ENCODE measurements at places on chromosomes 2 and 18.

GRCh38 chr2:173231465-173231864 is 123.2 kb upstream of the CDCA7 start:
- DNase-seq: no peak

GRCh38 chr2:54909001-54909400 is 141.2 kb downstream of the RTN4 start:
- DNase-seq: no peak

- DNase-seq: no peak
Measured at GRCh38 chr2:215277944-215278343, 33.9 kb upstream of the ATIC start.

DNA sequence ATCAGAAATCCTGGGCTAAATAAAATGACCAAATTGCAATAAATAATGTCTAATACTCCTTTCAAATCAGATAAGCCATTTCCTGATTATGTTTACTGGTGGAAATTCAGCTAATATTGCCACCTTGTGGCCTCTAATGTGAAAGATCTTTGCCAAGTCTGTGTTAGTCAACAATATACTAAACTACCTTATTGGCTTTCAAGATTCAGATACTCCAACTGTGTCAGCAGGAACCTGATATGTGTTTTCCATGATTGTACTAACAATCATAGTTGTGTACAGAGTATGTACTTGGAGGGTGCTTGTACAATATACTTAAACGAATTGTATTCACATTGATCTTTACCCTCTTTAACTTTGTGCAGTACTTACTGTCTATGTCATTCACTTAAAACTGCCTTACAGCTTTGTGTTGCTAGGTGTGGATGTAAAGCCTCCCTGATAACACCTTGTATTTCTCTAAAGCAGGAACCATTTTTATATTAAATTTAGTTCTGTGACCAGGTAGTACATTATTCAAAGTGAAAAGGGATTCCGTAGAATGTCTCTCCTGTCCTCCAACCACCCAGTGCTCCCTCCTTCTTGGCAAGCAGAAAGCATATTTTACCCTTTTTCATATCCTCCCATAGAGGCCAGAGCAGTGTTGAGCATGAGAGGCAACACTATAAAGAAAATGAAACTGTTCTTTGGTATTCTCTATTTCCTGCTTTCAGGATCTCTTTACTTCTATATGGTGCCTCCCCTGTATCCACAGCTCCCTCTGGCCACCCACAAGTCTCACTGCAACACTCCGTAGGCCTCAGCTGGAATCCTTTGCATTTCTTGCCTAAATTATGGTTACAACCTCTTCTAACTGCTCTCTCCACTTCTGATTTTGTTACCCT is 75.2 kb upstream of the C2orf15 start:
- DNase-seq: no peak

DNA sequence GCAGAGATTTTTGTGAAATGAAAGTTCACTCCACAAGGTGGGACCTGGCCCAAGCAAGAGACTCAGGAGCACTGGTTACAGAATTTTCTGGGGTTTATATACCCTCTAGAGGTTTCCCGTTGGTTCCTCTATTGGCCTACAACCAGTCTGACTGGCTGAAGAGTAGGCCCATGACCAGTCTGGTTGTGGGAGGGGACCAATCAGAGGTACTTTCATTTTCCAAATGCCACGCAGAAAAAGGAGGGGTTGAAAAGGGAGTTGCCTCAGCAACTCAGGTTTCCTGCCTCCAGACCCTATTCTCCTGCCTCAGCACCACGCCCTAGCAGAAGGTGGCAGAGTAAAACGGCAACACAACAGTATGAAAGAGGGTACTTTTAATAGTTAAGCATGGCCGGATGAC is 98.4 kb downstream of the COLEC12 start:
- no peak for DNase-seq

- DNase-seq: no peak
Measured at GRCh38 chr2:236942554-236942953, 143.1 kb upstream of the COPS8 start.

GRCh38 chr18:51398104-51398503 is 200.6 kb upstream of the MEX3C start:
- no peak for DNase-seq

DNA sequence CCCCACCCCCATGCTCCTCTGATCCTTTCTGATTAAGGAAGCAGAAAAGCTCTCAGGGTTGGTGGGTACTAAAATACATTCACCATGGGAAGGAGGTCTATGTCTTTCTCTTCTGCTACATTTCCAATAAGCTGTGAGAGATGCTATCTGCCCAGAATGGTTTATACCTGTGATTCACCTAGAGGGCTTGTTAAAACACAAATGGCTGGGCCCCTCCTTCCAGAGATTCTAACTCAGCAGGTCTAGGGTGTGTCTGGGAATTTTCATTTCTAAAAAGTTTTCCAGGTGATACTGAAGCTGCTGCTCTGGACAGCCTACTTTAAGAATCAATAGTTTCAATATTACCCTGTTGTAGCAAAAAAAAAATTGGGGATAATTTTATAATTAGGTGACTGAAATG is 772.2 kb upstream of the ZEB2 start:
- no peak for DNase-seq

DNA sequence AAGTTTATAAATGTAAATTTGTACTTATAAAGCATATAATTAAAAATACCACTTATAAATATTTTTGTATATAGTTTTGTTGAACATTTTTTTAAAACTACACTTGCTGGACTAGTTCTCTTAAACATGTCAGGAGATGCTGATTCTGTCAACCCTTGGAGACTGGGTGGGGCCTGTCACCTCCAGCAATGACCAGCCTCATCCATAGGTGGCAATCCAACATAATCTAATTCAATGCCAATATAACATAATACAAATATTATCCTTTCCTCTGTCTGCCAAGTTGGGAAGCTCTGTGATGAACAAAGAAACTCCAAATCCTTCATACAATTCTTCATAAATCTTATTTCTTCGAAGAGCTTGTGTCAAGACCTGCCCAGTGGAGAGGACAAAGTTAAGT is 140.4 kb downstream of the RBMS1 start:
- DNase-seq: no peak

GRCh38 chr2:120654381-120655134 is 81.1 kb upstream of the GLI2 start:
- no peak for DNase-seq
